NCI-H146 (cell line): ENCODE measurements at places on chromosomes 6 and 20.

GRCh38 chr6:18976966-18977365, 589.8 kb downstream of the RNF144B start:
- DNase-seq: no peak

DNA sequence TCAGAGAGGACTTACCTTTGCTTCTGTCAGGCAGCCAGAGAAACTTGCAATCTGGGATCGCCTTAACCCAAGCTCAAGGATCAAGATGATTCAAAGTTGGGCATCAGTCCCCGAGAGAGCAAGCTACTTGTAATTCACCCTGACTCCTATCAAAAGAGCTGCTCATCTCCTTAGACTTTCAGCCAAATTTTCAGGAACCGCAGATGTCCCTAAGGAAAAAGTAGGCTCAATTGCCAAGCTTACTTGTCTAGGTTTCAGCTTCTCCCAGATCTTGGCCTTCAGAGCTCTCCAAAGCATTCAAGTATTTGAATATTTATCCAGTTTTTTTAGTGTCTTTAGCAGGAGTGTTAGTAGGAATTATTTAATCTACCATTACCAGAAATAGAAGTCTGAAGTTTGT, 434.1 kb upstream of the MMS22L start:
- DNase-seq: no peak

DNA sequence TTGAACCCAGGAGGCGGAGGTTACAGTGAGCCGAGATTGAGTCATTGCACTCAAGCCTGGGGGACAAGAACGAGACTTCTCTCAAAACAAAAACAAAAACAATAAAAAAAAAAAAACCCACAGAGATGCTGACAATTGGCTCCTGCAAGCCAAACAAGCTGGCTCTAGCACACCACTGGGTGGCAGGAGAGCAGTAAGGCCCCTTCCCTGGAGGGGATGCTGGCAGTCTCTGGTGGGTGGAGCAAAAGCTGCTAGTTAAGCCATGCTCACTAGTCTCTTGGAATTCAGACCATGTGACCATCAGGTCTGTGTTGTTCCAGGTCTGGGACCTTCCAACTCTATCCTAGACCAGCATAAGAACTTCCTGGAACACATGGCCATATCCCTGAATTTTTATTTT, 18.9 kb upstream of the DSN1 start:
- DNase-seq: peak; percentile 28

GRCh38 chr20:47610247-47610944, 108.7 kb downstream of the NCOA3 start:
- DNase-seq: no peak

- DNase-seq: no peak
Measured at GRCh38 chr6:37033255-37033654, 27.8 kb downstream of the FGD2 start.

GRCh38 chr6:5569491-5569890, 308.2 kb downstream of the FARS2 start:
- no peak for DNase-seq

DNA sequence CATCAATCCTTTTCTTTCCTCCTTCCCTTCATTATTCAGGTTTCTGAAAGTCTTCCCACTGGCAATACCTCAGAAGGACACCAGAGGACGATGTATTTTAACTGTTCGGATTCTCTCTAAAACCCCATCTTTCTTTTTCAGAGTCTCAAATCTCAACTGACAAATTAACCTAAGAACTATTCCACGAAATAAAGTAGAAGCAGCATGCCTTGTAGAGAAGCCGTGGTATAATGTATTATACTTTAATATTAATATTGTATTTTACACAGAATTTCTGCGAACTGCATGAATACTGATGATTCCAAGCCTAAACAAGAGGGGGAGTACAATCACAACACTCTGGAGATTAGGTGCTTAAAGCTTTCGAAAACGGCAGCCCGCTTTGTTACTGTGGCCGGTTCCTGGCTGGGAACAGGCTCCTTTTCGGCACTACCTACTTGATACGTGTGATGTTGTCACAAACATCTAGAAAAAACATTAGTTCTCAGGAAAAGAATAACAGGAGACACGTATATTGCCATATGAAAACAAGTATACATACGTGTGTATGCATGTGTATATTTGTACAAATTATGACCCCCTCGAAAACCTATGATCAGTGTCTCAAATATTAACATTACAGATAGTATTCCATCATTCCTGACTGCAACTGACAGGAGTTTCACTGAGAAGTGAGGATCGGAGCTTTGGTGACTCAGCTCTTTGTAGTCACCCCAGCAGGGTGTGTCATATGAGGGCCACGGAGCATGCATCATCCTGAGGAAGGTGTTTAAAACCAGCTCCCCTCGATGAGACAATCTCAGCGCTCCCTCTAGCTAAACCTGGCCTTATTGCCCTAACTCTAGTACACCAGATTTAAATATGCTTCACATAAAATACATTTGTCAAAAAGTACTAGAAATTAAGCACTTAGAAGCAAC, 319.7 kb upstream of the TCF21 start:
- peak; percentile 83 for DNase-seq

- no peak for DNase-seq
Measured at GRCh38 chr20:51665543-51666118, 102.6 kb downstream of the ATP9A start.

- peak; percentile 2 for DNase-seq
Measured at GRCh38 chr6:23377830-23378229, 748.2 kb upstream of the NRSN1 start.

- no peak for DNase-seq
Measured at GRCh38 chr6:105691971-105692370, 289.1 kb upstream of the PREP start.

- DNase-seq: no peak
Measured at GRCh38 chr20:49445176-49445575, 37.3 kb downstream of the KCNB1 start.

GRCh38 chr20:37821696-37822095, 81.2 kb upstream of the VSTM2L start:
- DNase-seq: no peak

GRCh38 chr6:30494291-30494861, 5.1 kb downstream of the HLA-E start:
- DNase-seq: no peak

GRCh38 chr20:22411627-22412450, 172.5 kb downstream of the FOXA2 start:
- DNase-seq: no peak

DNA sequence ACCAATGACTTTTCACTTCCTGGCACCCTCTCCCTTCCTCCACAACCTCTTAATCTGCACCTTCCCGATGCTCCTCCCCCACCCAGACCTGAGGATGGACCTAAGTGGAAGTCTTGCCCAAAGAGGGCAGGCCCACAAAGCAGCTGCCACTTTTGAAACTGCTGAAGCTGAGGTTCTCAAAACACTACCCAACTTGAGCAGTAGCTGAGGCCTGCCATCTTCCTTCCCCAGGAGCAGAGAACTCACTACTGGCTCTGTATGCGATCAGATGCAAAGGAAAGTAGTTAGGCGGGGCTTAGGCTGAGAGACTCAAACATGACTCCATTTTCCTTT, 1.5 kb downstream of the HM13 start:
- no peak for DNase-seq

DNA sequence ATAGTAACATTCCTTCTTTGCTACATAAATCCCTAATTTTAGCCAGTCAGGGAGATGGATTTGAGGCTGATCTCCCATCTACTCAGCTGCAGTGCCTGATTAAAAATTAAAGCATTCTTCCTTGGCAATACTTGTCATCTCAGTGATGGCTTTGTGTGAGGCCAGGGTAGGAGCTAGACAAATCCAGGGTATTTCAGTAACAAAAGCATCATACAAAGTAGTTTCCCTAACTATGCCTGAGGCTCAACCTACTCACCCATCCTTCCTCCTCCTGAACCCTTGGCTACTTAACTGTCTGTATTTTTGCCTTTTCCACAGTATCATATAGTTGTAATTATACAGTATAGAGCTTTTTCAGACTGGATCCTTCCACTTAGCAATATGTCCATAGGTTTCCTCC, 37.7 kb downstream of the HLA-DRB5 start:
- DNase-seq: no peak

DNA sequence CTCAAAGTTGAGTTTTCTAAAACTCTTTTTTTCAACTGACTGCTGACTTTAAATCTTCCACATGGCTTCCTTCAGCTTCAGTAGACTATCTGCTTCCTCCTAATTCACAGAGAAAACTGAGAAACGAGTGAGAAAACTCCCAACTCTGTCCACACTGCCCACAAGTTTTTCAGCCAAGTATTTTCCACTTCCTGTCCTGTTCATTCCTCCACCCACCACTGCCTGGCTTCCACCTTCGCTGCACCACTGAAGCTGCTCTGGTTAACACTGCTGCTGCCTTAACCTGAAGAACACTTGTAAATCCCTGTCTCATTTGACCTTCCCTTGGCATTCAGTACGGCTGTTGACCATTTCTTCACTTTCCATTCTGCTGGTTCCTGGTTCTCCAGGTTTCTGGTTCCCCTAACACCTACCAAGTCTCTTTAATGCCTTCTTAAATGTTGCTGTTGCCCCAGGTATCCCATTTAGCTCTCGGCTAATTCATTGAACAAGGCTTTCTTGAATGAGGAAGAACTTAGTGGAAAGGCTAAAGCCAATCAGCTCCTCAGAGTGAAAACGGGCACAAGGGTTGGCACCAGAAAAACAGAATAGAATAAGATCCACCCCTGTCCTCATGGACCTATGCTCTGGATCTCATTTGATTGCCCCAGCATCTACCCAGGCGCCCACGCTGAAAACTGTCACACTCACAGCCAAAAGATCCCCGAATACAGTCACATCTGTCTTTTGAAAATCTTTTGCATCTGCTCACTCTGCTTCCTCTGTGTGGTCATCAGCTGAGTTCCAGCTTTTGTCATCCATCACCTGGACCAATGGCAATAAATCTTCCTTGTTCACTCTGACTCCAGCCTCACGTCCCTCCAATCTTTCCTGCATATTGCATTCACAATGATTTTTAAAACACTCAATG, 104.4 kb upstream of the TAB2 start:
- DNase-seq: no peak

DNA sequence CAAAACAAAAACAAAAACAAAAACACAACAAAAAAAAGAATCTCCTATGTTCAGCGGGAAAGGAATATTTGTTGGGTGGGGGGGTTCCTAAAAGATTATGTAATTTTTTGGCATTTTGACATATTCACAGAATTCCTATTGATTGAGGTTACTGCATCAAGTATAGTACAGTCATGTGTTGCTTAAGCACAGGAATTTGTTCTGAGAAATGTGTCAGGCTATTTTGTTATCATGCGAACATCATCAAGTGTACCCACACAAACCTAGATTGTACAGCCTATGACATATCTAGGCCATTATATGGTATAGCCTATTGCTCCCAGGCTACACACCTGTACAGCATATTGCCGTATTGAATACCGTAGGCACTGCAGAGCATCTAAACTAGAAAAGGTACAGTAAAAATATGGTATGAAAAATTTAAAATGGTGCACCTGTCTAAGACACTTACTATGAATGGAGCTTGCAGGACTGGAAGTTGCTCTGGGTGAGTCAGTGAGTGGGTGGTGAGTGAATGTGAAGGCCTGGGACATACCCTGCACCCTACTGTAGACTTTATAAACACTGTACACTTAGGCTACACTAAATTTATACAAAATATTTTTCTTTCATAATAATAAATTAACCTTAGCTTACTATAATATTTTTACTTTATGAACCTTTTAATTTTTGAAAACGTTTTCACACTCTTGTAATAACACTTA, 110.6 kb downstream of the CDKAL1 start:
- no peak for DNase-seq

DNA sequence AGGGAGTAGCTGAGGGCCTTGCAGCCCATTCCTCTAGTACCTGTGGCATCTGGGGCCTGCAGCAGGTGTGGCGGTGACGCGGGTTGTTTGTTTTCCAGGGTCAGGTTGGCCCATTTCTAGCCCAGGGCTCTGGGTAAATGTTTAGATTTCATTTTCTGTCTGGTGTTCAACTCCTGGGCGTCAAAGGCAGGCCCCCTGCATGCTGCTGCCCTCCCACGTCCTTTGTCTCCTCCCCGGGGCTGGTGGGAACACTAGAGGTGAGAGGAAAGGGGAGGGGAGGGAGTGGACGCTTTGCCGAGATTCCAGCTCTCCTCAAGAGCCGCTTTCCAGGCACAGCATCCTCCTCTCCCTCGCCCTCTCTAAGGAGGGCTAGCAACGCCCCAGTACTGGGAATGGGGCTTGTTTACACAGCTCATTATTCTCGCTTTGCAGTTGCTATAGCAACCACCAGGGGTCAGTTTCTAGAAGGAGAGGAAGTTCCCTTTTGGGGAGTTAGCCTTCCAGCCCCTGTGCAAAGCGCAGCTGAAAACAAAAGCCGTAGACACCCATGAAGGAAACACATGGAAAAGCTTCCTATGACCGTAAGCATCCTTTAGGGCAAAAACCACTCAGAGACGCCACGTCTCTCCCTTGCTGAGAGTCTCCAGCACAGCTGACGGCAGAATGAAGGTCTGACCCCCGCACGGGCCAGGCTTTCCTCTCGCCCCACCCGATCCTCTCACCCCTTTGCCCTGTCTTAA, 170.6 kb downstream of the LY86 start:
- DNase-seq: peak; percentile 92

GRCh38 chr20:1327241-1327653, 1.7 kb downstream of the SDCBP2 start:
- DNase-seq: no peak

GRCh38 chr6:33988121-33989015, 157.5 kb downstream of the GRM4 start:
- DNase-seq: peak; percentile 98

- no peak for DNase-seq
Measured at GRCh38 chr6:149331871-149332270, 14.4 kb downstream of the TAB2 start.

GRCh38 chr20:32077190-32077589, 25.1 kb downstream of the HCK start:
- DNase-seq: no peak

DNA sequence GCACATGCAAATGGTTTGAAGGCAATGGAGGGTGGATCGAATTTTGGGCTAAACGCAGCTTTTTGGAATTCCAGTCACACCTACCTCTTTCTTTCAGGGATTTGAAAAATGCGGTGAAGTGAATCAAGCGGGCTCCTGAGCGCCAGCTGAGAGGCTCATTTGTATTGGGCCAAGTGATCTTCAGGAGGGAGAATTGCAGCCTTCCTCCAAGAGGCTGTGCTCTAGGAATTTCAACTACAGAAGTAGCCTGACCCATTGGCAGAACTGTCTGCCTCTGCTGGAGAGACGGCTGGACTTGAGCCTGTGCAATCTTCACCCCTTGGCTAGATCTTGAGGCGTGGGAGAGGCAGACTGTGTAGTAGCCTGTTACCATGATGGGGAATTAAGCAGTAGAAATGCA, 5.7 kb upstream of the TIAM2 start:
- no peak for DNase-seq

- no peak for DNase-seq
Measured at GRCh38 chr6:35473075-35473849, 5.1 kb downstream of the RPL10A start.
